ENCODE measurements at places on chromosomes 6 and 20. TPM values are rescaled to one million over a fixed set of nuclear protein-coding genes. Genes with fewer than 3 reads are reported as not detected.

GRCh38 chr6:29964887-29965562, 22.7 kb downstream of the HLA-A start:
- peak; percentile 82 for DNase-seq

GRCh38 chr6:328924-329323, 36.6 kb downstream of the DUSP22 start:
- no peak for DNase-seq

DNA sequence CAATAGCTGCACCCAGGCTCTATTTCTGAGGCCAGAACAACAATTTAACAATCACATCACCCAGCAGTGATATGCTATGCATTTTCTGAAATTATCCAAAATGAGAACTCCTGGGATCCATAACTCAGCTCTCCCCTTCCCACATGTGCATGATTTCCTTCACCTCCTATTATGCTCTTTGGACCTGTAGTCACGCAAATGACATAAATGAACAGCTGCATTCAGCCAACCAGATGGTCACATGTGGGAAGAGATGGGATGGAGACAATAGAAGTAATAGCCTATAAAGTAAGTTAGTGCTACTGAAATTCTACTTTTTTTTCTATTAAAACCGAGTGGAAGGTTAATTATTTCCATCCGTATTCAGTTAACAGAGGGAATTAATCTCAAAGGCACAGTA, 662.1 kb upstream of the ID4 start:
- DNase-seq: no peak

DNA sequence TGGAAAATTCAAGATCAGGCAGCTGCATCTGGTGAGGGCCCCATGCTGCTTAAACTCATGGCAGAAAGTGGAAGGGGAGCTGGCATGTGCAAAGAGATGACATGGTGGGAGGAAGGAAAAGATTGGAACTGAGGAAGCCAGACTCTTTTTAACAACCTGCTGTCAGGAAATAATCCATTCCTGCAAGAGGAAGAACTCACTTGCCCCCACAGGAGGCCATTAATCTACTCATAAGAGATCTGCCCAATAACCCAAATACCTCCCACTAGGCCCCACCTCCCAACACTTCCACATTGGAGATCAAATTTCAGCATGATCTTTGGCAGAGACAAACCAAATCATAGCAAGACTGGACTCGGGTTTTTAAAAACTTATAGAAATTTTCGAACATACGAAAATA, 200.5 kb upstream of the KCNQ5 start:
- no peak for DNase-seq

DNA sequence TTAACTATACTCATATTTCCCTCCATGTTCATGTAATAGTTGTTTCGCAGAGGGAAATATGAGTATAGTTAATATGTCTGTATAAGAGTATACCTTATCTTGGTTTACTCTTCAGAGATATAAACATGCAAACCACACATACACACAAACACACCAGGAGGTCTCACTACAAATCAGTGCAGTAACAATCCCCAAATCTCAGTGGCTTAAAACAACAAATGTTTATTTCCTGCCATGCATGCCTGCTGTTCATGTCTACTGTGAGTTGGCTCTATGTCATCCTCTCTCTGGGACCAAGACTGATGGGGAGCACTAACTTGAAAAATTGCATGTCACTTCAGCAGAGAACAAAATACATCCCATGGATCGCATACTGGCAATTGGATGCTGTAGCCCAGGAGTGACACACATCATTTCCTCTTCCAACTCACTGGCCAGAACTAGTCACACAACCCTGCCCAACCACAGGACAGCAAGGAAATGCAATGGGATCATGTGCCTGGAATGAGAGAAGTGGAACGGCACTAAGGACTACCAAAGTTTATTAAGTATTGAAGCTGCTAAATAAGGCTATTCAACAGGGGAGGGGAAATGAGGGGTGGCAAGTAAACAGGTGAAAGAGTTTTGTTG, 89.0 kb upstream of the DTNBP1 start:
- no peak for DNase-seq

- no peak for DNase-seq
These were observed 242.9 kb downstream of the NRN1 start for GRCh38 chr6:5763871-5764270.

DNA sequence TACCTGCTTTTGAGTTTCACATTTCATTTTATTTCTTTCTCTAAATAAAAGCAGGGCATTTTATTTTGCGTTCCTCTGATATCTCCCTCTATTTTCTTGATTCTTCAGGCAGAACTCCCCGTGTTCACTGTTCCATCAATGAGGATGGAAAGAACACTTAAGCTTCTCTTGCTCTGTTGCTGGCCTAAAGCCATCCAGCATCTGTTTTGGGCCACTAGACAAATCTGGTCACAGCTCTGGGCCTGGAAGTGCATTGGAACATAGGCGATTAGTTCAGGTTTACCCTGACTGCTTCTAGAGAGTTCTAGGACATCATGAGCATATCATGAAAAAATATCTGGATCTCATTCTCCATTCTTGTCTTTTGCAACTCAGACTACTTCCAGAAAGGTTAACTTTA, 611.2 kb downstream of the UTRN start:
- DNase-seq: no peak

- DNase-seq: no peak
These were observed 136.8 kb upstream of the RNF24 start for GRCh38 chr20:4151991-4152695.

DNA sequence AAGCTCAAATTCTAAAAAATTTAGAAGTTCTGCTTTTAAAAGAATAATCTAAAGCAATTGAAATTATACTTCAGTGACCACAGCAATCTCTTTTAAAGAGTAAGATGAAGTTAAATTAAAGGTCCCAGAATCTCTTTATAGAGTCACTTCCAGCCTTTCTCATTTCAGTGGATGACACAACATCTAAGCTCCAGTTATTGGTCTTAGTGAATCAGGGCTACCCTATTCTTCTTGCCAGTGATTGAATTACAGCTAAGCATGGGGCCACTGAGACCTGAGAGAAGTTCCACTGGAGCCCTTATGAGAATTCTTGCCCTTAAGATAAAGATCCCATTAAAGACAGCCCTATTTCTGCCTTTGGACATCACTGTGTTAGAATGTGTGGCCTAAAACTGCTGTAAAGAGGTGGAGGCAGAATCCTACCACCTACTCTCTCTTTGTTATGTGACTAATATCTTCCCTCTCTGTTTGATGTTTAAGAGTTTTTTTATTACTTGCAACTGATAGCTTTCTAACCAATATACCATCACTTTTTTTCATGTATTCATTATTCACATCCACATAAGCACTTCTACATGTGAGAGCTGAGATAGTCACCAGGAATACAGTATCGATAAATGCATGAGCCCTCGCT, 128.6 kb downstream of the UNC5CL start:
- DNase-seq: no peak

GRCh38 chr6:40171343-40171742, 237.1 kb upstream of the MOCS1 start:
- no peak for DNase-seq

- DNase-seq: no peak
These were observed 207.7 kb downstream of the TBX18 start for GRCh38 chr6:84556541-84557335.

GRCh38 chr6:28814032-28814976, 109.5 kb downstream of the TRIM27 start:
- no peak for DNase-seq

DNA sequence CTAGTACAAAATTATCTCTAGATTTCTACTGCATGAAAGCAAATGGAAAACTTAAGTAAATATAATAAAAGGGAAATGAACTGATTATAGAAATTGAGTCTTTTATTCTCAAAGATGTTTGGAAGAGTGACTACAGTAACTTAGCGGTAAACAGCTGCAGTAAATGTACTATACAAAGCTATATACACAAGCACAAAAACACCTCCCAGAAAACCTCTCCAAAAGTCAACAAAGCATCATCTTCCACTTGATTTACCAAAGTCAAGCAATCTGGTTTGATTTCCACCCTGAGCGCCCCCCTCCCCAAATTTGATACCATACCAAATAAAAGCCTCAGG, 142.1 kb upstream of the SHLD1 start:
- DNase-seq: no peak

DNA sequence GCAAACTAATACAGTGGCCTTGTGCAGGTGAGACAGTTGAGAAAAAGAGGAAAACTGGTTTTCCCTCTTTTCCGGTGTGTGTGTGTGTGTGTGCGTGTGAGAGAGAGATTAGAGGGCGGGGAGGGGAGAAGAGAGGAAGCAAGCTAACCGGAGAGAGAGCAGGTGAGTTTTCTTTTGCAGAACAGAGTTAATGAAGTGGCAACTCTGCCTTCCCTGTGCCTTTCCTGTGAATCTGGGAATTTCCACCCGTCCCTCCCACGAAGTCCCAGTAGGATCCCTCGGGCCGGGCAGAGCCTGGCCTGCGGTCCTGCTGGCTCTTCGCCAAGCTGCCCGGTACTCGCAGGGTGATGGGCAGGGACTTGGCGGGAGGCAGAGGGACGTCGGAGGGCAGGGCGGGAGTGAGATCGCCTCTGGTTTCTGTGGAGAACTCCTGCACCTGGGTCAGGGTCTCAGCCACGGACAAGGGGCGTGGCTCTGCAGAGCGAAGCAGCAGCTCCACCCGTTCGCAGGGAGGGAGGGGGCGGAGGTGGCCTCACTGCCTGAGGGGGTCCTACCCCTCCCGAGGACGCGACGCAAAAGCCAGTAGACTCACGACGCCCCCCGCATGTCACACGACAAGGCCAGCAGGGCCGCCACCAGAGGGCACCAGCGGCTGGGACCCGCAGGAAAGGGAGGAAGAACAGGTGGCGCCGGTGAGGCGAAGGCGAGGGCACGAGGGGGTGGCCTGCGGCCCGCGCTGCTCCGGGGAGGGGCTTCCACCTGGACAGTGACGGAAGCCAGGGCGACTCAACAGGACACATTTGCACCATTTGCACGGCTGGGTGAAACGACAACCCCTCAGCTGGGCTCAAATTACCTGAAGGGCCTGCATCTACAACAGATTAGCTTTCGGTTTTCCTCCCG, 51.2 kb upstream of the RNF182 start:
- DNase-seq: peak; percentile 86

The MRS2 gene
- total RNA-seq: 24.7 TPM

The PLA2G7 gene
- not detected for total RNA-seq

The DYNLT2 gene
- 2.4 TPM for total RNA-seq

The WFDC5 gene
- total RNA-seq: not detected

The MRPS10 gene
- 36.7 TPM for total RNA-seq
